NCI-H460 (cell line): ENCODE measurements at places on chromosomes 2 and 18. TPM values are rescaled to one million over a fixed set of nuclear protein-coding genes. Genes with fewer than 3 reads are reported as not detected.

Gene CFAP221
- not detected in 2 replicates for total RNA-seq

DNA sequence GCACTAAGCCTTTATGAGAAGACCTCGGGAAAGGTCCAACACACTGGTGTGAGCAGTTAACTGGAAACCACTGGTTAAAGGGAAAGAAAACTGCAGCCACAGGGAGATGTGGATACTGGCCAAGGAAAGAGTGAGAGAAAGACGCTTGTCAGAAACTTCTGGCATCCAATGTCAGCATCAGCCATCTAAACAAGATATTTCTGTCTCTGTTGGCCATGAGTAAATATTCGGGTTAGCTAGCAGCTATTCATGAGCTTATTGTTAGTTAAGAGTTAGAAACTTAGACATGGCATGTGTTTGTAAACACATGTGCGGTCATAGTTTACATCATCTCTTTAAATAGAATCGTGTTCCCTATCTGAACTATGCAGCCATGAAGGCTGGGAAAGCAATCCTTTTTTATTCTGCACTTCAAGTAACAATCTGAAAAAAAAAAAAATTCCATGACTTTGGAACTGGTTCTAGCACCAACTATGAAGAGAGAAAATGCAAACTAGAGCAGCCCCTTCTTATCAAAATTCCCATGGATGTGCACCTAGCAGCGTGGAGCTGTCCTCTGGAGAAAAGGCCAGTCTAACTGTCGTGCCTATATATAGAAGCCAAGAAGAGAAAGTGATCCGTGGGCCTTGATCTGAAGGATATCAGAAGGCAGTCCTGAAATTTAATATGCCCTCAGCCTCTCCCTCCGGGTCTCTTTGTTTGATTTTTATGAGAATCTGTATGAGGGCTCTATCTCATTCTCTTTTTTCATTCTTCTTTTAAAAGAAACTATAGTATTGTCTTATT lies 84.0 kb upstream of the RFX8 start:
- DNase-seq: no peak

GRCh38 chr18:21741562-21742314 lies 1.1 kb downstream of the MIB1 start:
- no peak for DNase-seq

DNA sequence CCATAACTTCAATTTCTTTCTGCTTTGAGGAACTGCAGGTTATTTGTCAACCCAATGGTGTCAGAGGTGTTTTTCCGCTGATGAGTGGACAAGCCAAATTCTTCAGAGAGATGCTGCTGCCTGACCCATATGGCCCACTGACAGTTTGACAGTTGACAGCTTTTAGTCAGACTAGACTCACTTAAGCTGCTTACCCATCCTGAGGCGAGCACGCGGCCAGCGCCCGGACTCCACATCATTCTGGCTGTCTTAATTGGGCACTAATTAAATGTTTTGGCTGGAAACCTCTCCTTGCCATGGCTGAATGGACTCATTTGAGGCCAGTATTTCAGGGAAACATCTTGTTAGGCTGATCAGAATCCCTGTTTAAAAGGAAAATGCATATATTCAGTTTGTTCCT lies 316.1 kb upstream of the FANCL start:
- no peak for DNase-seq

DNA sequence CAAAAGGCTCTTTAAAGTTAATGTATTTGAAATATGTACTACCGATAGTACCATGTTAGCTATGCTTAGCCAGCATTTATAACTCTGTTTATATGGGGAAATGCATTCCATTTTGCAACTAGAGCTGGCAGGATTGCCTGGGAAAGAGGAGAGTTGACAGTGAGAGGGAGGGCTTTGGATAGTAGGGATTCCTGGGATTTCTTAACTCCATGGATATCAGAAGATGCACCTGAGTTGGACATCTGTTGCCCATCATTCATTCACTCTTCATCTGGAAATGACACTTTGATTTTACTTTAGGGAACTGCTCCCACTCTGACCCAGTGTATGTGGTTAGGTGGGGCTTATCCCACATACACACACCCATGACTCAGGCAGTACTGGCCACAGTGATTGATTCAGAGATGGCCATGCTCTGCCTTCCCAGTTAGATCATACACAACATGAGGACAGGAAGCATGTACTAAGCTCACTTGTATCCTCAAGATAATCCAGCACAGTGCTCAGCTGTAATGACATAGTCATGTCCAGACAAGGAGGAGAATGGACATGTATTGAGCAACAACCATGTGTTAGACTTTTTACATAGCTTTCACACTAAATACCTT lies 248.8 kb downstream of the MREG start:
- no peak for DNase-seq

DNA sequence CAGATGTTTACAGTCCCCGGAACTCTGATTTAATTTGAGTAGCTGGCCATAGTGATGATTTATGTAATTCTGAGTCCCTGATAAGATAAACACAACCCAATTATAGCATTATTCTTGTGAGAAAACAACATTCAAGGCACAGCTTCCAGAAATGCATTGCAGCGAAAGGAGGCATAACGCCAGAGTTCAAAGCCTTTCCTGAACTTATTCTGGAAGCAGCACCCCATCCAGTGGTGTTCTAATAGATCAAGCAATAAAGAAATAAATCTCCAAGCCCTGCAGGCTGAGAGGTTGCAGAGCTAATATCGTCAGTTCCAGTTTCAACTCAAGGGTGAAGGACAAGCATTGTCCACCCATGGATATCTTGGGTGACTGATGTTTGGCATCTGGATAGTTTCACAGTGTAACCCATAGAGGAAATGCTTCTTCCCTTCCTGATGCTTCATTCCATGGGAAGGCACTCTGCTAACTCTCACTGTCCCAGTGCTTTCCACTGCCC lies 18.8 kb downstream of the CDH2 start:
- DNase-seq: no peak

DNA sequence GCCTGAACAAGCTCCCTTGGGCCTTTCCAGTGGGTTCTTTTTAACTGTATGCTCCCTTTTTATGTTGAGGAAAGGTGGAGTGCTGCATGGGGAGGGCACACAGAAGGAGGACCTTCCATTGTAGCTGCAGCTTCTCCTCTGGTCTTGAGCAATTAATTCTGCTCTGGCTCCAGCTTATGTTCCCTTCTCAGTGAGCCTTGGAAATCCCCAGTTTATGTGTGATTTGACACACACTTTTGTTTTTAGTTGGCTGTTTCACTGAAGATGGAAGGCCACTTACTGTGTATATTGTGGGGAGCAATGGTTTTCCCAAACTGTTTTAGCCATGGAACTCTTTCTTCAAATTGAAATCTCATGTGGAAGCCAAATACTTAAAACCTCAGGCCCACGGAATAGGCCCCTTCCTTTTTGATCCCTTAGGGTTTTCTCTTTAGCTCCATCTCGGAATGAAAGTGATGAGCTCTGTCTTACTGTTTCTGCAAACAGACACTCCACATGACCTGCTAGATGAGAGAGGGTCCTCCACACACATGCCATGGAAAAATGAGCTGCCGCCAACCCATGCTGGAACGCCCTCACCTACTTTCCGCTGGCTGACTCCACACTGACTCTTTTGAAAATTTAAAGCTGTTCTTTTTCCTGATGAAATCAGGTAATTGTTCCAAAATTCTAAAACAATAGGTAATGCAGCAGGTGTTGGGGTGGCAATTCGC lies 280.9 kb upstream of the SIX2 start:
- DNase-seq: no peak
